ENCODE measurements at places on chromosomes 1 and 21.

GRCh38 chr1:31591425-31592093, 15.2 kb downstream of the TINAGL1 start:
- no peak for DNase-seq

GRCh38 chr1:207863893-207864535, 46.9 kb downstream of the CD34 start:
- peak; percentile 52 for DNase-seq

GRCh38 chr1:231666220-231666936, 39.8 kb downstream of the DISC1 start:
- DNase-seq = no peak

DNA sequence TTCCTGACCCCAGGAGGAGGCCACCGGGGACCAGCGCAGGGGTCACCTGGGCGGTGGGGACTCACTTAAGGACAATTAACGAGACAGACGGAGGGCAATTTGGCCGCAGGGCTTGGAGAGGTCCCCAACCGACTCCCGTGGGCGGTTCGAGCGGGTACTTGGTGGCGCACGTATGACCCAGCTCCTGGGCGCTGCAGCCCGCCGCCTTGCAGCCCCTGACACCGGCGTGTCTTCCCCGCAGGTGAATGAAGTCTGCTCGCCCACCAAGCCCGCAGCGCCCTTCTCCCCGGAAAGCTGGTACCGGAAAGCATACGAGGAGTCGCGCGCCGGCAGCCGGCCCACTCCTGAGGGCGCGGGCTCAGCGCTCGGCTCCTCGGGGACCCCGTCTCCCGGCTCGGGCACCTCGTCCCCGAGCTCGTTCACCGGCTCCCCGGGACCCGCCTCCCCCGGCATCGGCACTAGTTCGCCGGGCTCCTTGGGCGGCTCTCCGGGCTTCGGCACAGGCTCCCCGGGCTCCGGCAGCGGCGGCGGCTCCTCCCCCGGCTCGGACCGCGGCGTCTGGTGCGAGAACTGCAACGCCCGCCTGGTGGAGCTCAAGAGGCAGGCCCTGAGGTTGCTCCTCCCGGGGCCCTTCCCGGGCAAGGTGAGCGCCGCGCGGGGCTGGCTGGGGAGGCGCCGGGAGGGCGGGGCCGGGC, 1.4 kb downstream of the KIF26B start:
- peak; percentile 87 for DNase-seq

- DNase-seq = peak; percentile 39
These were observed 31.0 kb upstream of the H6PD start for GRCh38 chr1:9203511-9203982.

GRCh38 chr1:165539908-165540307, 3.9 kb upstream of the LRRC52 start:
- no peak for DNase-seq

GRCh38 chr1:190373705-190374336, 103.8 kb downstream of the BRINP3 start:
- no peak for DNase-seq

GRCh38 chr1:202361701-202362100, 13.2 kb downstream of the PPP1R12B start:
- DNase-seq = no peak

DNA sequence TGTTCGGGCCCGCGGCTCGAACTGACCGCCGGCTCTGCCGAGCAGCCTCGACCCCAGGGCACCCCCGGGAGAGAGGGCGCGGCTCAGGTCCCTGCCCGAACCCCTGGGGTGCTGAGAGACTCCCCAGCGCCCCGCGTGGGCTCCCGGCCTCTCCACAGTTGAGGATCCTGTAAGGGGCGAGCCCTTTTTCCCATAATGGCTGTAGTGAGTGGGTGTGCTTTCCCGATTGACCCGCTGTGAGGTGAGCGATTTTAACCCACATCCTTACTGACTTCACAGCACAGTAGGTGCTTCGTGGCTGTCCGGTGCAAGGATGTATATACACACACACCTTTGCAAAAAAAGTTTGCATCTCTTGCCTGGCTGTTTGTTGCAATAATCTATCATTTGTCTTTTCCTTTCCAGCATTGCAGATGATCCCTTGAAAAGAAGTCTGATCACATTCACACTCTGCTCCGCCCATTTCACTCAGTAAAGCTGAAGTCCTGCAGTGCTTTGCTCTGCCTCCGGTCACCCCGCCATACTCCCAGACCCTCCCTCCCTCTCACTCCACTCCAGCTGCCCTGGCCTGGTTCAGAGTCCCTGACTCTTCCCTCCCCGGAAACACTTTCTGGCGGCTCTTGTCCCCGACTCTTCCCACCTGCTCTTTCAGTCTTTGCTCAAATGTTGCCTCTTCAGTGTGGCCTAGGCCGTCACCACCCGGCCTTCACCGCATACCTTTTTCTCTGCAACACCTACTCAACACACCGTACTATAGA, 955 bp upstream of the UBE2G2 start:
- no peak for DNase-seq

DNA sequence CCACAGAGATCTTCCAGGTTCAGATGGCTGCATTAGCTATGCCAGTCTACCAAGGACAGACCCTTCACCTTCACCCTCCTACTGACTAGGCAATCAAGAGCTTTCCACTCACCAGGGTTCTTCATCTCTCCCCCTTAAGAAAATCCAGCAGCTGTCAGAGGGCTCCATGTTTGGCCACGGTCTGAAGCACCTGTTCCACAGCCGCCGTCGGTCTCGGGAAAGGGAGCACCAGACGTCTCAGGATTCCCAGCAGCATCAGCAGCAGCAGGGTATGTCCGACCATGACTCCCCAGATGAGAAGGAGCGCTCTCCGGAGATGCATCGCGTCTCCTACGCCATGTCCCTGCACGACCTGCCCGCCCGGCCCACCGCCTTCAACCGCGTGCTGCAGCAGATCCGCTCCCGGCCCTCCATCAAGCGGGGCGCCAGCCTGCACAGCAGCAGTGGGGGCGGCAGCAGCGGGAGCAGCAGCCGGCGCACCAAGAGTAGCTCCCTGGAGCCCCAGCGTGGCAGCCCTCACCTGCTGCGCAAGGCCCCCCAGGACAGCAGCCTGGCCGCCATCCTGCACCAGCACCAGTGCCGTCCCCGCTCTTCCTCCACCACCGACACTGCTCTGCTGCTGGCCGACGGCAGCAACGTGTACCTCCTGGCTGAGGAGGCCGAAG, 13.8 kb downstream of the TMCC2 start:
- no peak for DNase-seq

GRCh38 chr1:84164567-84165021, 20.5 kb downstream of the PRKACB start:
- DNase-seq = no peak

DNA sequence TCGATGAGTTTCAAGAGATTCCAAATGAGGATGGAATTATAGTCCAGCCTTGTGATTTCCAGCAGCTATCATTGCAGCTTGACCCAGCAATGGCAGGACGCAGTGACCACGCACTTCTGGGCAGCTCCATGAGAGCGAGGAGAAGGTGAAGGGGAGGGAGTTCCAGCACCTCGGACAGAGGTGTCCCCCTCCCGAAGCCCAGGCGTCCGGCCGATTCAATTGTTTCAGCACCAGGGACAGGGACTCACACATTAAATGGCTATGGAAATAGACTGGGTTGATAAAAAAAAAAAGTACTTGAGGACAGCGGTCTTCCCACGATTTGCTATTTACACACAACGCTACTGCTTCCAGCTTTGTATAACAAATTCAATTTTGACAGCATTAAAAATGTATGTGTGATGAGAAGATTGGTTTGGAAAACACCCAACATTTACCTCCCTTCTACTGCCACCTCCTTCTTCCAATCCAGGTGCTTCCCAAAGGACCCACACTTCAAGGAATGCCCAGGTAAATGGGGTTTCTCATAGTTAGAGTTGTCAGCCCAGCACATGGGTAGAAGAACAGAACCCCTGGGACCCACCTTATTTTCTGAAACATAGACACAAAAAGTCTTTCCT, 71.8 kb downstream of the DISP3 start:
- peak; percentile 15 for DNase-seq

DNA sequence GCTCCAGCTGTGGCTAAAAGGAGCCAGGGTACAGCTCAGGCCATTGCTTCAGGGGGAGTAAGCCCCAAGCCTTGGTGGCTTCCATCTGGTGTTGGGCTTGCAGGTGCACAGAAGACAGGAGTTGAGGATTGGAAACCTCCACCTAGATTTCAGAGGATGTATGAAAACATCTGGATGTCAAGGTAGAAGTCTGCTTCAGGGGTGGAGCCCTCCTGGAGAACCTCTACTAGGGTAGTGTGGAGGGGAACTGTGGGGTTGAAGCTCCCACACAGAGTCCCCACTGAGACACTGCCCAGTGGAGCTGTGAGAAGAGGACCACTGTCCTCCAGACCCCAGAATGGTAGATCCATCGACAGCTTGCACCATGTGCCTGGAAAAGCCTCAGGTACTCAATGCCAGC, 183.0 kb downstream of the PDE4B start:
- no peak for DNase-seq

DNA sequence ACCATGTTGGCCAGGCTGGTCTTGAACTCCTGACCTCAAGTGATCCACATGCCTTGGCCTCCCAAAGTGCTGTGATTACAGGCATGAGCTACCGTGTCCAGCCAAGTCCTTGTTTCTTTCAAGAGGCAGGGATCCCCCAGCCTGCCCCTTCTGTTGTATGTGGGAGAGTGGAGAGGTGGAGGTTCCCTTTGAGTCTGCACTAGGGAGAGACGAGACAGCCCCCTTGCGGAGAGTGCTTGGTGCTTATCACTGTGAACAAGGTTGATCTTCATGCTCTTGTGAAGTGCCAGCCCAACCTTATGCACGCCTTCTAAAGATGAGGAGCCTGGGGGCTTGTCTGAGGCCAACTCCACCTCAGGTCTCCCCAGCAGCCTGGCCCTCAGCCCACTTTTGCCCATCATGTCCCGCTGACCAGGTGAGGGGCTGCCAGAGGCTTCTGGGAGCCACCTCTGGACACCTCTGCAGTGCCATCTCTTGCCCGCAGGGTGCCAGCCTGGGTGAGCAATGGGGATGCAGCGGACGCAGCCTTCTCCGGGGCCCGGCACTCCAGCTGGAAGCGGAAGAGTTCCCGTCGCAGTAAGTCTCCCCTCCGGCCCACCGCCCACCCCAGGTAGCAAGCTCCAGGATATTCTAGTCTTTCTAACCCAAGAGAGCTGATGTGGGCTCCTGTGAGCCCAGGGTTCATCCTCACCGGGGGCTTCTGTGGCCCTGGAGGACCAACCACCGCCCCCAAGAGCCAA, 62.3 kb downstream of the ARHGEF10L start:
- DNase-seq = no peak

GRCh38 chr21:42562816-42563215, 49.2 kb downstream of the SLC37A1 start:
- DNase-seq = no peak

- no peak for DNase-seq
These were observed 185.8 kb downstream of the HS2ST1 start for GRCh38 chr1:87100271-87100670.

DNA sequence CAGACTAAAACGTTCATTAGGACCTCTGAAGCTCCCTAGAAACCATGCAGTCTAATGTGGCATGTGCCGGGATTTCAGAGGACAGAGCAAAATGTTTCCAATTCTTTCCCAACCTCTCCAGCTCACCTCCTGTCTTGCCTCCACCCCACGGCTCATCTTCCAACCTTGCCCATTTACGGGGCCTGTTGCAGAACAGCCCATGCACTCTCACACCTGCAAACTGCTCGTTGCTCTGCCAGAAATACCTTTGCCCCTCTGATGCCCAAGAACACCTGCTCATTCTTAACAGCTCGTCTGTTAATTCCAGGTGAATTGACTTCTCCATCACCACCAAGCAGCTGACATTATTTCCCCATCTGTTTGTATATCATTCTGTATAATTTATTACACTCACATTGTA, 53.9 kb upstream of the LBR start:
- DNase-seq = no peak

- DNase-seq = no peak
These were observed 64.8 kb downstream of the PIK3R3 start for GRCh38 chr1:46067652-46068051.

DNA sequence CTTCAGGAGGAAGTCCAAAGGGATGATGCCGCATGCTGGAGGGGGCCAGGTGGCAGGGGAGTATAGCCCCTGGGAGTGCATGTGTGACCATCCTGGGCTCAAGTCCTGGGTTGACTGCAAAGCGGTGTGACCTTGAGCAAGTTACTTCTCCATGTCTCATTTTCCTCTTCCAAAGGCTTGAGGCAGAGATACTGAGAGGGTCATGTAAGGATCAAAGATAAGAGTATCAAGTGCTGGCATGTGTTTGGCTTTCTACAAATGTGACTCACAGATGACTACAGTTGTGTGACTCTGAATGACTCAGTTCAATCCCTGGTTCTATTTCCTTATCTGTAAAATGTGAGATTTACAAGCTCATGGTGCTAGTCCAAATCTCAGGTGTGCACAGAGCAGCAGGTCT, 26.1 kb downstream of the PROK1 start:
- no peak for DNase-seq

- no peak for DNase-seq
These were observed 5.1 kb upstream of the FRRS1 start for GRCh38 chr1:99771513-99771918.

DNA sequence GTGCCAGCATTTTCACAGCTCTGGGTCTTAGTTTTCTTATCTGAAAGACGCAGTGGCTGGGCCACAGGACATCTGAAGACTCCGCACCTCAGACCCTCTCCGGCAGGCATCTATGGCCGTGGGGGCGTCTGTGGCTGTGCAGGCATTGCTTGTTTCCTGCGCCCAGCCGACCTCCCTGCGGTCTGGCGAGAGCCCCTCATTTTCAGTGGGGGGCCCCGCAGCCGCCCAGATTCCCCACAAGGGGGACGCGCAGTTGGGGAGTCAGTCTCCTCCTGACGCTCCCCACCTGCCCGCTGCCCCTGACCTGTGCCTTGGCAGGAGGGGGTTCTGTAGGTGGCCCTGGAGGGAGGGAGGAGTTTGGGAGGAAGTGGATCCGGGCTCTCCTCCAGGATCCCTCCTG, 3.5 kb upstream of the TFF1 start:
- no peak for DNase-seq

DNA sequence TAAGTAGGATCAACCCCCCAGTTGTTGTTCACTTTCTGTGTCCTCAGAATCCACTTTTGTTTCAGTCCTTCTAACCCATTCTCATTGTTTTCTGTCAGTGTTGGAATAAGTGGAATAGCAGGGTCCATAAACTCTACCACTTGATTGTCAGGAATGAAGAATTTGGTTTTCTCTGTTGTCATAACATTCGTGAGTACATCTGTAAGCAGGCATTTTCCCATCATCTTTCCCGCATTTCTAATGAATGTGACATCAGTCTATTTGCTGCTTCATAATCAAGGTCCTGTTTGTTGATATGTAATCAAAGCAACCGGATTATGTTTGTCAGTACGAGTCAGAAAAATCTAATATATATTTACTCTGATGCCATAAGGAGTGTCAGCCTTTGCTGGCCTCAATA, 147.1 kb downstream of the KIF26B start:
- DNase-seq = no peak

DNA sequence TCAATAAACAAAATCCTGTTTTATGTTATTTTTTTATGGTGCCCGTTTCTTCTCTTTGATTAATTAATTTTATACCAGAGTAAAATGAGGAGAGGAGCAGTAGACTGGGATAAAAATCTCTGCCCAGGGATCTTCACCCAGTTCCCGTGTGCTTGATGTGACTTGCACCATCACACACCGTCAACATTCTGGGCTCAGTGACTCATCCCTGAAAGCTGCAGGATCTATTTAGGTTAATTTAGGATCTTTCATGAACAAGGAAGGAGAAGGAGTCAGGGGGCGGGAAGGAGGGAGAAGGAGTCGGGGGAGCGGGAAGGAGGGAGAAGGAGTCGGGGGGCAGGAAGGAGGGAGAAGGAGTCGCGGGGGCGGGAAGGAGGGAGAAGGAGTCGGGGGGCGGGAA, 182.4 kb downstream of the SMYD3 start:
- no peak for DNase-seq

- DNase-seq = no peak
These were observed 52.0 kb upstream of the FAM20B start for GRCh38 chr1:178973652-178974101.
